ENCODE measurements at places on chromosomes 11 and 22. TPM values are rescaled to one million over a fixed set of nuclear protein-coding genes. Genes with fewer than 3 reads are reported as not detected.
A peak's percentile ranks its signal among the peaks of the same experiment; 100 is the strongest.

The SMIM35 gene
- total RNA-seq: not detected

The CYTH4 gene
- 0.72 TPM for total RNA-seq

The HEPHL1 gene
- not detected for total RNA-seq

The MUC5AC gene
- under 0.01 TPM for total RNA-seq

The PTPMT1 gene
- 44.1 TPM for total RNA-seq

The IL10RA gene
- total RNA-seq: not detected

The TNNI2 gene
- total RNA-seq: not detected

The OVCH2 gene
- total RNA-seq: not detected

DNA sequence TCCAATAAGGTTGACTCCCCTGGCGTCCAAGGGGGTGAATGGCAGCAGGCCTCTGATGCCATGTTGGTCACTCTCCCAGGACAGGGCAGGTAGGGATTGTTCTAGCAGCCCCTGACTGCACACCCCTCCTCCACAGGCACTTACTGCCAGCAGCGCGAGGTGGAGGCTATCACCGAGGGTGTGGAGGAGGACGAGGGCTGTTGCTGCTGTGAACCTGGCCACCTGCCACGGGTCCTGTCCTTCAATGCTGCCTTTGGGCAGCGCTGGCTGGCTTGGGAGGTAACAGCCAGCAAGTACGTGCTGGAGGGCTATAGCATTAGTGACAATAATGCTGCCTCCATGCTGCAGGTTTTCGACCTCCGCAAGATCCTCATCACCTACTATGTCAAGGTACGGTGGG lies 7.7 kb upstream of the SIPA1 start:
- DNase-seq: no peak

DNA sequence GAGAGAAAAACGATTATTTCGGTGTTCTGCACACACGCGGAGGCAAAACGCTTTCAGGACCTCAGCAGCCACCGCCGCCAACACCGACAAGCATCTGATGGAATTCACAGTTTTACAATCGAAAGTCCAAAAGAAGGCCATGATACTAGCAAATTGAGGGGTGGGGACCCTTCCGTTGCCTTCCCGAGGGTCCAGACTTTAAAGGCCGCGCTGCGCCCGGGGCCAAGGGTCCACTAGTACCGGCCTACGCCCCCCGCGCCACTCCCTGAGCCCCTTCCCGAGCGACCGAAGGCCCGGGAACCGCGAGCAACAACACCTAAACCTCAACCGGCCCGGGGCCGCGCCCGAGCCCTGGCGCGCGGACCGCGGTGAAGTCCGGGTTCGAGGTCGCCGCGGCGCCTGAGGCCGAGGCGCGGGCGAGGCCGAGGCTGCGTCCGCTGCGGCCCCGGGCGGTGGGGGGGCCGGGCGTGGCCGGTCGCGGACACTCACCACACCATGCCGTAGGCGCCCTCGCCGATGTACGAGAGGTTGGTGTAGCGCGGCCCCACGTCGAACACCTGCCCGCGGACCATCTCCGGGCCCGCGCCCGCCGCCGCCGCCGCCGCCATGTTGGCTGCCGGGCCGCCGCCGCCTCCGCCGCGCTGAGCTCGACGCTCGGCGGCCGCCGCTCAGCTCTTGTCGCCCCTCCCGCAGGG lies 465 bp downstream of the MAPK1 start:
- DNase-seq: peak; percentile 28

DNA sequence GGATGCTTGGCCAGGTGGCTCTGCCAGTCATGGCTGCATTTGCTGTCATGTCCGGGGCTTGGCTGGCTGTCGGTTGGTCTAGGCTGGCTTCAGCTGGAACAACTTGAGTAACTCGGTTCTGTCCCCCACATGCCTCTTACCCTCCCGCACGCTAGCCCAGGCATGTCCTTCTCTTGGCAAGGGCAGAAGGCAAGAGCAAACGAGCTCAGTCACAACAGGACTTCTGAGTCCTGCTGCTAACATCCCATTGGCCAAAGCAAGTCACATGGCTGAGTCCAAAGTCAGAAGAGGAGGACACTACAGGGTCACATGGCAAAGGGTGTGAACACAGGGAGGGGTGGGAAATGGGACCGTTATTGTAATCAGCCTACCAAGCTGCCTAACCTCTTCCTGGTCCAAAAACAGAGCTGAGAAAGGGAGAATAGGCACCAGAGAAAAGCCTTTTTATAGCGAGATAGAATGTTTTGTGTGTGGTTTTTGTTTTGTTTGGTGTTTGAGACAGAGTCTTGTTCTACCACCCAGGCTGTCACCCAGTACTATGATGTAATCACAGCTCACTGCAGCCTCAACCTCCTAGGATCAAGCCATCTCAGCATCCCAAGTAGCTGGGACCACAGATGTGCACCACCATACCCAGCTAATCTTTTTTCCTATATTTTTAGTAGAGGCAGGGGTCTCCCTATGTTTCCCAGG lies 81.9 kb downstream of the MN1 start:
- peak; percentile 82 for DNase-seq

GRCh38 chr11:35525501-35526175 lies at the start of gene PAMR1:
Gene PAMR1 (minus strand): TSS chr11:35525616. CDS start chr11:35525585, 31 bp downstream.
- DNase-seq: peak; percentile 72

DNA sequence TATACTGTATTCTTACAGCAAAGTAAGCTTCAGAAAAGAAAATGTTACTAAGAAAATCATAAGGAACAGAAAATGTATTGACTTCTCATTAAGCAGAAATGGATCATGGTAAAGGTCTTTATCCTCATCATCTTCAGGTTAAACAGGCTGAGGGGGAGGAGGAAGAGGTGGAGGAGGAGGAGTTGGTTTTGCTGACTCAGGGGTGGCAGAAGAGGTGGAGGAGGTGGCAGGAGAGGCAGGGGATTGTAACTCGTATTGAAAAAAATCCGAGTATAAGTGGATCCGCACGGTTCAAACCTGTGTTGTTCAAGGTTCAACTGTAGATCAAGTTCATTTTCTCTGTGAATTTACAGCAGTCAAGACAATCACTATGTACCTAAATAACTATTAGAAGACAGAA lies 13.0 kb downstream of the GLB1L3 start:
- no peak for DNase-seq

DNA sequence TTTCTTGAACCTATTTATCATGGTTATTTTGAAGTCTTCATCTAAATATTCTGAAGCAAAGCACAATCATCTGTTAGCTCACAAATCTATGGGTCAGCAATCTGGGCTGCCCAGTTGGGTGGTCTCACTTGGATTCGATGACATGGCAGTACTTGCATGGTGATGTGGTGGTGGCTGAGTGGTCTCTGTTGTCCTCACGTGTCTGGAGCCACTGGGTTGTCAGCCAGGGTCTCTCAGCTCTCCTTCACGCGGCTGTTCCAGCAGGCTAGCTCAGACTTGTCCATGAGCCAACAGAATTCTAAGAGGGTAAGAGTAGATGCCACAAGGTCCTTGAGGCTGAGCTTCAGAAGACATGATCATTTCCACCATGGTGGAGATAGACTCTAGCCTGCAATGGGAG lies 66.4 kb upstream of the KCNQ1OT1 start:
- no peak for DNase-seq

- DNase-seq: peak; percentile 42
These were observed 21.7 kb upstream of the TNRC6B start for GRCh38 chr22:40156001-40156516.

DNA sequence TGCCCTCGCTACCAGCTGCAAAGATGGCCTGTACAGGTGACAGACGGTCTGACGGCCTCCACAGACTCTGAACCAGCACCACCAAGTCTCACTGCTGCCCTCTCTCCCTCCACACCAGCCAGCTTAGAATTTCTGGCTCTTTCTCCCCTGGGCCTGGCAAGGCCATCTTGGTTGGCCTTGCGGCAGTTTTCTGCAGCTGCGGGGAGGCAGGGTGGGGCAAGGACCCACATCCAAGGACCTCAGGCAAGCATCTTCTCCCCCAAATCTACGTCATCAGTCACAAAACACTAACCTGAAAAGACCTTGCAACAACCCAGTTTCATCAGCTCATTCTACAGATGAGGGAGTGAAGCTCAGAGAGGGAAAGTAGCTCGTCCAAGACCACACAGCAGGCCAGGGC lies 11.7 kb upstream of the POLDIP3 start:
- no peak for DNase-seq

DNA sequence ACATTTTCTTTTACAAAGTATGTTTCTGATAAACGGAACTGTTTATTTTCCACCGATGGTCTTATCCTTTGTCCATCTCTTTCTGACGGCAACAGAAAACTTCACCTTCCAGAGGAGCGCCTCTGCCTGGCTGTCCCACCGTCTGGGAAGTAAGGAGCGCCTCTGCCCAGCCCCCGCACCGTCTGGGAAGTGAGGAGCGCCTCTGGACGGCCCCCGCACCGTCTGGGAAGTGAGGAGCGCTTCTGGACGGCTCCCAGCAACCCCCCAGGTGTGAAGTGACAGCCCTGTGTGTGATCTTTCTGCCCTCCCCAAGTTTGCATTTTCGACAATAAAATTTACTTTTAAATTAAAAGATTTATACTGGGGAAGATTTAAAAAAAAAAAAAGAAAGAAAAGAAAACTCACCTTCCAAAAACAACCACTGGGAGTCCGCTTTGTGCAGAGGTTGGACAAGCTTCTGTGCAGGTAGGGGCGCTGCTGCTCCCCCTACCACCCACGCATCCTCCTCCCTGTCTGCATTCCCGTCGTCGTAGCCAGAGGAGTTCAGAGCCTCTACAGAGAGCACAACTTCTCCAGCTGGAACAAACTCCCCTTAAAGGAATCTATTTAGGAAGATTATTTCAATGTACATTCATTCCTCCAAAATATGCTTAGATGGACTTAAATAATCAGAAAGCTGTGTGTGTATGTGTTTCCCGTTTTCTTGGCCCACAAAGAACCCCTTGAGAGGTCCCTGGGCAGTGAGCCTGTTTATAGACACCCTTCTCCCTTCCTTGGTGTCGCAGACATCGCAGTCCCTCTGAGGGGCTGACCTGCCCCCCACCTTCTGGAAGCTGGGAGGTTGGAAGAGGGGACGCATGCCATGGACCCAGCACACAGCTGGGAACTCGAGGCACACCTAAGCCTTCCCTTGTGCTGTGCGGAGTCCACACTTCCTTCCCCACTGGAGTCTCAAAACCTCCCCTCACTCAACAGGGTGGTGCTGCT lies 849 bp upstream of the APOBEC3B start:
- peak; percentile 27 for DNase-seq

DNA sequence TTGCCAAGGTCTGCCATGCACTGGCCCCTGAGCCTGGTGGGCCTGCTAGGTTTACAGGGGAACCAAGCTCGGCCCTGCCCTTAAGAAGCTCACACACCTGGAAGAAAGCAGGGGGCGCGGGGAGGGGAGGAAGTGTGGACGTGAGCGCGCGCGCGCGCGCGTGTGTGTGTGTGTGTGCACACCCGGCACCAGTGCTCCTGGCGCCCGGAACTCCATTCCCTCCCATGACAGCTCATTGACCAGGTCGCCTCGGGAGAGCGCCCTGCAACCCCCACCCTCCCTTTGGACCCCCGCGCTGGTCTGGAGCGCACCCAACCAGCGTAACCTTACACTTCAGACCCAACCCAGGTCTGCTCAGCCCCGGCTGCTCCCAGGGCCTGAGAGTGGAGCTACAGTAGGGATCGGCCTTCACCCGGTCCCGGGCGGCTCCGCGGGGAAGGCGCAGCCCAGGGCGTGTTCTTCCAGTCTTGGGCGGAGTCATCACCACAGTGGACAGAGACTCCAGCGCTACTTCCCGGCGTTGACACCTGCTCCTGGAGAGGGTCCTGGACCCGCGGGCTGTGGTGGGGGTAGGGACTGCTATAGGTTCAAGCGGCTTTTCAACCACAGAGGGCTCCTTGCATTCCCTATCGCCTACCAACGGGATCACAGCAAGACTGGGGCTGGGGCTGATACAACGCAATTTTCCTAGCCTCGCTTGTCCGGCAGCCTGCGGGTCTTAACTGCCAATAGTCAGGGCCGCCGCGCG lies 1.5 kb downstream of the GALNT18 start:
- peak; percentile 9 for DNase-seq

DNA sequence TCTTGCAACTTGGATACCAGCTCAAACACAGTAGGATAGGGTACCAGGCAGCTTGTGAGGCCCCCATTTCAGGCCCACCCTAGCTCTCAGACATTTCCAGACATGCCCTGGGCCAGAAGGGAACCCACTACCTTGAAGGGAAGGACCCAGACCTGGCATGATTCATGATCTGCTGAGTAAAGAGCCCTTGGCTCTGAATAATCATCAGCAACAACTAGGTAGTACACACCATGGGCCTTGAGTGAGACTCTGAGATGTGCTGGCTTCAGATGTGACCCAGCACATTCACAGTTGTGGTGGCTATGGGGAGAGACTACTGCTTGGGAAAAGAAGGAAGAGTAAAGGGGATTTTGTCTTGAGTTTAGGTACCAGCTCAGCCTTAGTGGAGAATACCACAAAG lies 23.6 kb downstream of the JRKL start:
- DNase-seq: no peak

DNA sequence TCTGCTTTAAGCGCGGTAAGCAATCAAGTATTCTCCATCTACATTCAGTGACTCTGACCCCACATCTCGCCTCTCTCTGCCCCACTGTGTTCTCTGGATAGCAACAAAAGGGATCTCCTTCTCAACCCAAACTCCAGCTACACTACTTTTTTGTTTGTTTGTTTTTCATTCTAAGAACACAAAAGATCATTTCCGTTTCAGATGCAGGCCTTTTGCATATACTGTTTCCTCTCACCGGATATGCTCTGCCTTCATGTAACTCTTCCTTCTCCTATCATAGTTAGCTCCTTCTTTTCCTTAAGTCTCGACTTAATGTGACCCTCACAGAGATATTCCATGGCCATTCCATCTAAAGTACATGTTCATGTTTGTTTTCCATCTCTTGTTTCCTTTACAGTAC lies 179.8 kb upstream of the MTMR2 start:
- no peak for DNase-seq

DNA sequence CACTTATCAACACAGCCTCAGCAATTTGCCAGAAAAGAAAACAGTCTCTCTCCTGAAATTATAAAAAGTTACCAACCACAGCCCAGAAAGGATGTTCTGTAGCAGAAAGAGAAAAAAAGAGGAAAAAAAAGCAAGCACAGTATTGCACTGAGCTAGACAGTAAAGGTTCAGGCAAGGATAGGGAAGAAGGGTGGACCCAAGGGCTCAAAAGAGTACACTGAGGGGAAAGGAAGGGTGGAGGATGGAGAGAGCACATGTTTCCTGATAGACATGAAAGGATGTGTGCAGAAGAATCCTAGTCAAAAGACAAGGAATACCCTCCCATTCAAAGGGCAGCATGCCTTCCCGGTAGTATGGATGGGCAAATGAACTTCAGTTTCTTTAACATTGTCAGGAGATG lies 59.1 kb downstream of the RRAS2 start:
- DNase-seq: no peak
